ENCODE measurements at places on chromosomes 5 and 9.

- DNase-seq: peak; percentile 42
Measured at GRCh38 chr9:133351908-133352634, 4.1 kb downstream of the RPL7A start.

- DNase-seq: peak; percentile 80
Measured at GRCh38 chr5:129094087-129094923, at the start of gene ISOC1. Gene ISOC1, plus strand, starts transcription at chr5:129094749. Its CDS starts 18 bp downstream, at chr5:129094767.

DNA sequence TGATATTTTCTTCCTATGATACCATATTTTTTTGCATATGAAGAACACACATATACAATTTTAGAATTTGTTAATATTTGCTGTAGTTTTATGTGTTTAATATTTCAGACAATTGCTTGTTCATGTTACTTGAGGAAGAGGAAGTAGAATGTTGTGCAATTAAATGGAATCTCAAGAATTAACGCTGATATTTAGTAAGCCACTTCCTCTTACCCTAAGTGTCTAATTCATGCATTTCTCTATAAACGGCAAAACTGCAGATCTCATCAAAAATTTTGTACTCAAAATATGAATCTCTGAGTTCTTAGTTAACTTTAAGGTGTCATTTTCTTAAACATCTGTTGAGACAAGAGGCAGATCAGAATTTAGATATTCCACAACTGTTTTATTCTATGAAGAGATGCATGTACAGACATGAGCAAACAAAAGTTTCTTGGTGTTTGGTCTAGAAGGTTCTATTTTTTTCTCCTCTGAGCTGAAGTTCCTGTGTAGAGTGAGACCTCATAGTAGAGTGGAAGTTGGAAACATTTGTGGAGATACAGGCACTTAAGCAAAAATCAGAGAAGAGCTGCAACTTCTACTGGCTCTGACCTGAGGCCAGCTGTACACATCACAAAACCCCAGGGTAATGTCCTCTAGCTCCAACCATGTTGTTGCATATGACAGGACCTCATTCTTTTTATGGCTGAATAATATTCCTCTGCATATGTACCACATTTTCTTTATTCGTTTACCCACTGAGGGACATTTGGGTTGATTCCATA, 16.6 kb upstream of the TGFBI start:
- DNase-seq: no peak

GRCh38 chr9:120892748-120893610, 16.0 kb upstream of the PHF19 start:
- DNase-seq: no peak

GRCh38 chr5:145863003-145863402, 9.8 kb downstream of the GRXCR2 start:
- DNase-seq: no peak
